Activated CD4-positive, alpha-beta T cell treated with anti-CD3 and anti-CD28 coated beads for 24 hours (primary cell): ENCODE measurements at places on chromosomes 3 and 15.

- peak; percentile 60 for DNase-seq
Observed at GRCh38 chr3:172591876-172592771, 68.9 kb upstream of the TNFSF10 start.

GRCh38 chr3:119580067-119580760 is 922 bp downstream of the ADPRH start:
- no peak for DNase-seq

DNA sequence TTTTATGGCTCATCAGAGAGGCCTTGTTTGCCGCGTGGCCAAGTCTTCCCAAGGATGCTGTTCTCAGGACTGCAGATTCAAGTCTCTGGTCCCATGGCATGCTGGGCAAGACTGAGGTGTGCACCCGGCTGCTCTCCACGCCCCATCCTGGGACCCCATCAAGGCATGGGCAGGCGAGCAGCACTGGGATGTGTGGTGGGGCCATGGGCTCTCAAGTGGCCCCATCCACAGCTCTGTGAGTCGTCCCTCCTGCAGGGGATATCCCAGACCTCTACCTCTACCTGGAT is 13.1 kb upstream of the GP9 start:
- no peak for DNase-seq

- no peak for DNase-seq
Observed at GRCh38 chr3:143066033-143066432, 53.5 kb upstream of the CHST2 start.

- DNase-seq: no peak
Observed at GRCh38 chr3:29577250-29577649, 296.4 kb downstream of the RBMS3 start.

DNA sequence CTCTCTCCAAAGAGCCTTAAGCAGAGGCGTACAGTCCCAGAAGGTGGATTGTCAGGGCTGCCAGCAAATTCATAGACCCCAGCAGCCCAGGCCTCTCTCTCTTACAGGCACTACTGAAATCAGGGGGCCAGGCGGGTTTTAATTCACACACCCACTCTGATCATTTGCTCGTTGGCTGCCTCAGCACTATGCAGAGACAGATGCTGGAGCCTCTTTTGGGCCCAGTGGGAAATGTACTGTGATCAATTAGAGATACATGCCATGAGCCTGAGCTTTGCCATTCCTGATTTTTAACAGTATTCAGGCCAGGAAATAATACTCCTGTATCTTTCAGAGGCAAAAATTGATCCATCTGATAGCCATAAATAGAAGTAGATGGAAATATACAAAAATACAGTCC is 53.0 kb downstream of the CMTM6 start:
- no peak for DNase-seq

DNA sequence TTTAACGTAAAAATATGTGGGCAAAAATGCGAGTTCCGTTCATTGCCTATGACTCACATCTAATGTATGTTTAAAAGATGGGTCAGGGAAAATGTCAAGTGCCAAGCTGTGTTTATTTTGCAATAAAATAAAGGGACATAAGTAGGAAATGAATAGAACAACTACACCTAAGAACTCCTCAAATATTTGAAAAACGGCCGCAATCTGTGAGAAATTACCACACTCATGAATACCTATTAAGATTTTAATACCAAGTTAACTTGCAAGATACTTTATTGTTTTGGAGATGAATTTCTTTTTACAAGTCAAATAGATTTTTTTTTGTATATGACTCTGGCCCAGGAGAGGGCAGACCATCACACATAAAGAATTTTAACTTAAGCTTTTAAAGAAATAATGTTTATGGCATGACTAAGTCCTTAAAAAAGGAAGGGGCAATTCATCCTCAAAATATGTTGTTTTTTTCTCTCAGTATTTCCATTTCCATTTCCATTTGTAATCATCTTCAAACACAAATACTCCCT is 152.7 kb downstream of the SUCNR1 start:
- DNase-seq: no peak

- DNase-seq: no peak
Observed at GRCh38 chr3:24810881-24811280, 316.2 kb upstream of the THRB start.

DNA sequence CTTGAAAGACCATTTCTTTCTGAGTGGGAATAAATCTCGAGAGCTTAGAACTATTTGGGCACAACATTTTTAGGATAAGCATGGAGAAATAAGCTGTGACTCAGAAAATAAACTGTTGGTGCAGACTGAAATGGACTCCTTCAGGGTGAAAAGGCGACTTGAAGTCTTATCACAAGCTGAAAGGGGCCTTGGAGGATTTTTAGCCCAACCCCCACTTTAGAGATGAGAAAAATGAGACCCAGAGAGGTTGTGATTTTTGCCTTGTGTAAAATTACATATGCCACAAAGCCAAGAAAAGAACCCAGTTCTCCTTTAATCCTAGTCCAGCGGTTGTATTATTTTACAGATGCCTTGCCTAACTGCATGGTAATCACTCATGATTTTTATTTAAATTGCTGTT is 1.5 kb downstream of the ATP1B3 start:
- DNase-seq: no peak

DNA sequence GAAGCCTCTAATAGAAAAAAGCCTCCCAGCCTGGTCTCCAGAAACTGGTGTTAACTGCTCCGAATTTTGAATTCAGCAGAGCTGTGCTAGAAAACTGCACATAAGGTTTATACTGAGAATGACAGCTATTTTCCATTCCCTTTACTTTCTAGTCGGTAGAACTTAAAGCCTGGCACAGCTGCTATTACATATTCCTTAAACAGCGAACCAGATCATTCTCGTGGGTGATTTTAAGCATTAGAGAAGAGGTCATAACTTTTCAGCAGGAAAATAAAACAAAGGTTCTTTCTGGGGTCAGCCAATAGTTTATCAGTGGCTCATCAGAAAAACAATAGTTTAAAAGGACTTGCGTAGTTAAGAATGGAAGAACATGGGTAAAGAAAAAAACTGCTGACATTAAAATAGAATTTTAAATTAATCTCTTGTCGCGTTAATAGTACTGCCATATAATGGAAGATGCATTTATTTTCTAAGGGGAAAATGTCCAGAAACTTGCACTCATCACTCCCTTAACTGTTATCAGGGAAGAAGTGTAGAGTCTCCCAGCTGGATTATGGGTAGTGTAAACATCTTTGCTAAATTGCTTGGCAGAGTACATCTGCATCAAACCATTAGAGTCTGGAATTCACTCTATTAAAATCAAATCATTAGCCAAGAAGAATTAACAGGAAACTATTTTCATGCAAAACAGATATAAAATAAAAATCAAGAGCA is 7.9 kb downstream of the VGLL4 start:
- DNase-seq: no peak

DNA sequence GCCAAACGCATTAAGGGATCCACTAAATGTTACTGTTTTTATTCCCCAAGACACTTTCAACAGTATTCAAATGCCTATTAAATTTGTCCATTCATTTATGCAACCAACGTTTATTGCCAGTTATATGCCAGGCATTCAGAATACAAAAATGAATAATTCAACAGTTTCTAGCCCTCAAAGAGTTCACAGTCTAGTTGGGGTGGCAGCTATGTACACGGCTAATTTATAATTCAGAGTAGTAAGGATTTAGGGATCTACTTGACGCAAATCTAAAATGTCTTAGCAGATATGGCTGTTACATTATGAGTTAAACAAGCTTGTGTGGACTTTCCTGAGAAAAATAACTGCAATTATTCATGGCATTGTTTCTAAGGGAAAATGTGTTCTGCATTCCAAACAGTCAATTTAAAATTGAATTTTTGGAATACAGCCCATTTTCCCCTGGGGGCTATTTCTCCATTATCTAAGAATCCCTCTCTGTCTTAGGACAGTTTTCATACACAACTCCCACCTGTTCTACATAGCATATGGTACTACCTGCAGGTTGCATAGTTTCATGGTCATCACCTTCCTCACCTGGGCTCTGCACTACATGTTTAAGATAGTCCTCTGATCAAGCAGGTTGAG is 11.5 kb upstream of the MSL2 start:
- DNase-seq: no peak

DNA sequence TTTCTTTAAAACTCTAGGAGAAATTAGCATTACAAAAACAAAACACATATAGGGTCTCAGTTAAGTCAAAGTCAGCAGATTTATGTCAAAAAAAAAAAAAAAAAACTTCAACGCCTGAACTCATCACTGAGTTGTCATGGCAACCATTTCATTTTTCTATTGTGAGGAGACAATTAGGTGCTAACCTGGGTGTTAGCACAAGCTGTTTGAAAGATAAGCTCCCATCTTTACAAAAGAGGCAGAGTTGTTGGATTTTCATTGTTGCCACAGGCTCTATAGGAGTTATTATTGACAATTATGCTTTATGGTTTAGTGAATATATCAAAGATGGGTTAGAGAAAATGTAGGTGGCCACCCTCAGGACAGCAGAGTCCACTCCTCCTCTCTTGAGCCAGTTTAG is 806.9 kb downstream of the GRM7 start:
- DNase-seq: no peak

DNA sequence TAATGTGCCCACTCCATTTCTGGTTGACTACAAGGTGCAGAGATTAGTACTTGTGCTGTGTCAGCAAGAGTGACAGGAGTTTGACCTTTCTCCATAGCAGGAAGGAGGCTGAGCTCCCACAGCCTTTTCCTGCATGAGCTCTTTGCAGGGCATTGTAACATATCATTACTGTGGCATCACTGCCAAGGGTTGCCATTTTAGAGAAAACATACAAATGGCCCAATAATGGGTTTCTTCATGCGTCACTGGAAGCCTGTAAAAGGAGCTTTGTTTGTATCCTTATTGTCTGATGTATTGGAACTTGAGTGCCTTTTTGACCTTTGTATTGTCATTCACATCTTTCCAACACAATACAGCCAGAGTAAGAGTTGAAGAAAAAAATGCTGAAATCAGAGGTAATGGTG is 323.0 kb upstream of the CDIN1 start:
- DNase-seq: no peak

DNA sequence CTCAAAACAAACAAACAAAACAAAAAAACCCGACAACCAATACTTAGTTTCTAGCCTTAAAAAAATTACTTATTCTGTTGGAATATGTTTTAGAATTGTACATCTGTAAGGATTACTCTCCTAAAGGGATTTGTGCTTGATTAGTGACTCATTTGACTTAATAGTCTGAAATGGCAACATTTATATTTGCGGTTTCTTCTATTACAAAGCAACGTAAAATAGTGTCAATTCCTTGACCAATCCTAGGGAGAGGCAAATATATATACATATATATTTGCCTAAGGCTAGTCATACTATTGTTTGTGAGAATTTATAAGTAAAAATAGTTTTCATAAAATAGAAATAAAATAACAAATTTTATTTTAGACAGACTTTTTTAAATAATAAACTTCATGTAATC is 39.7 kb downstream of the C3orf62 start:
- DNase-seq: no peak

GRCh38 chr3:149650828-149651227 is 7.0 kb downstream of the WWTR1 start:
- no peak for DNase-seq

GRCh38 chr3:62372621-62373041 is 719 bp downstream of the FEZF2 start:
- DNase-seq: no peak

DNA sequence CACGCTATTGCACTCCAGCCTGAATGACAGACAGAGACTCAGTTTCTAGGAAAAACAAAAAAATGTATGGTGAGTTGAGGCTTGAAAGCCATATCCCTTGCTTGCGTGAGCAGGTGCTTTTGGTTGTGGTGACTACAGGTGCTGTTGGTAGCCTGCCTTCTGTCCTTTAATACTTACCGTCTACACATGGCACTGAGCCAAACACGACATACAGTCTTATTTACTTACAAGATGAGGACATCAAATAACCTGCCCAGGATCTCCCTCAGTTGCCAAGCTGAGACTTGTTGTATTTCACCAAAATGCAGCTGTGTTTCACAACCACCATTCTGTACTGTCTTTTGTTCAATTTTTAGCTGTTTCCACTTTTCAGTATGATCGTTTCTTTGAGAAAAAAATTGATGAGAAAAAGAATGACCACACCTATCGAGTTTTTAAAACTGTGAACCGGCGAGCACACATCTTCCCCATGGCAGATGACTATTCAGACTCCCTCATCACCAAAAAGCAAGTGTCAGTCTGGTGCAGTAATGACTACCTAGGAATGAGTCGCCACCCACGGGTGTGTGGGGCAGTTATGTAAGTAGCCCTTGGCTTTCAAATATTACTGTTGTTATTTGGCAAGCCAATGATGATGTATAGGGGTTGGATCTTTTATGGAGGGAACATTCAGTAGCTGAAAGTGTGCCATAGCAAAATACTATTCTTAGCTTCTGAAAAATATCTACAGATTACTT is 6.5 kb downstream of the ALAS1 start:
- DNase-seq: no peak

DNA sequence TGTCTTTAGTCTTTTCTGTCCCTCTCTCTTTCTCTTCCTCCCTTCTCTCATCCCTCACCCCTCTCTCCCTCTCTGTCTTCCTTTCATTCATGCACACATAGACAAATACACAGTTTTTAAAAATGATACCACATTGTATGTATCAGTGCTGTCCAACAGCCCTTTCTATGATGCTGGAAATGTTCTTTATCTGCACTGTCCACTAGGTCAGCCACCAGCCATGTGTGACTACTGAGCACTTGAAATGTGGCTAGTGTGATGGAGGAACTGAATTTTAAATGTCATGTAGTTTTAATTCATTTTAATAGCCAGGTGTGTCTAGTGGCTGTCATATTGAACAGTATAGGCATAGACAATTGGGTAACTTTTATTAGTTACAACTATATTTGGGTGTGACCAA is 34.9 kb downstream of the COL6A5 start:
- no peak for DNase-seq

DNA sequence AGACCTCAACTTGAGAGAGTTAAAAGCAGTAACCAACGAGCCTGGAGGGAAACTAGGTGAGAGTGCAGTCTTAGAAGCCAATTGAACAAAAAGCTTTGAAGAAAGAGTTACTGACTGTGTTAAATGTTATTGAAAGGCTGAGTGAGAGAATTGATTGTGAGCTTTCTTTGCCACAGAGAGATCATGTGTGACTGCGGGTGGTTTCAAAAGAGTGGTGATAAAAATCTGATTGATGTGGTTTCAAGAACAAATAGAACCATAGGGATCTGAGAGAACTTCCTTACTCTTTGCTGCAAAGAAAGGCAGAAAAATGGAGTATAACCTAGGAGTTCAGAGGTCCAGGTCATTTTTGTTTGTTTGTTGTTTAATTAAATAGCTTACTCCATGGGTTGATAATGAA is 759.9 kb upstream of the ALCAM start:
- DNase-seq: no peak

DNA sequence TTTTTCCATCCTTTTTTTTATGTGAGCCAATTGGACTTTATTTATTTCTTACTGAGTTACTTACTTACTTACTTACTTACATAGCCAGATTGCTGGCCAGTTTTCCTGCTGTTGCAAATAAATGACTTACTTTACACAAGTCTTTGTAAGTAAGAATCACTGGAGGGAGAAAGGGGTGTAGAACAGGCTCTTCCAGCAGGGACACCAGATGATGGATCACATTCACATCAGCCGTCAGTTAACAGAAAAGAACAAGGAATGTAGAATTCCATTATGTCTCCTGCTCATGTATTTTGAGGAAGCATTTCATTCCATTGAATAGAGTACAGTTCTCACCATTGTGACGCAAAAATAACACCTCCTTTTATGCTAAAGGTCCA is 188.6 kb downstream of the FNDC3B start:
- DNase-seq: no peak
